WTC11 (cell line): ENCODE measurements at places on chromosomes 4 and X.
A peak's percentile ranks its signal among the peaks of the same experiment; 100 is the strongest.

DNA sequence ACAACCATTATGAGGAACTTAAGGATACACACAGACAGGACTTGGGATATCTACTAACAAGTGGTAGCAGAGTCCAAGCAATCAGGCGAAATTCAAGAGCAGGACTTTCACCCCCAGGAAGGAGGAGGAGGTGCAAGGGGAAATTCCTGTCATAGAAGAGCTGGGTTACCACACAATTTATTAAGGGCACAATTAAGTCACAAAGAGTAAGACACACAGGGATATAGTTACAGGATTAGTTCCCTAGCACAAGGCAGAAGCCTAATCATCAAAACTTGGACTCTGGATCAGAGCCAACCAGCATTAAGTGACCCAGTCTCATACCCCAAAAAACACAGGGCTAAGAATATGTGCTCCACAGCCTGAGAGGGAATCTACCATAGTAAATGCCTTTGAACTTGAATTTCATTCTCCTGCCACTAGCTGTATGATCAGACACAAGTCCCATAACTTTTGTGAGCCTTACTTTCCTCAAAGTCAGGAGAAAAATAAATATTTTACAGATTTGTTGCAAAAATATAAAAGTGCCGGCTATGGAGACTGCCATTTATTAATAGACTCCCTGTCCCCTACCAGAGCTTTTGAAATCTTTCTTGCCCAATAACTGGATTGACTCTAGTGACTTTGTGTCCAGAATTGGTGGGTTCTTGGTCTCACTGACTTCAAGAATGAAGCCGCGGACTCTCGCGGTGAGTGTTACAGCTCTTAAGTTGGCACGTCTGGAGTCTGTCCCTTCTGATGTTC lies 87.0 kb downstream of the SYNPO2 start:
- no peak for DNase-seq

DNA sequence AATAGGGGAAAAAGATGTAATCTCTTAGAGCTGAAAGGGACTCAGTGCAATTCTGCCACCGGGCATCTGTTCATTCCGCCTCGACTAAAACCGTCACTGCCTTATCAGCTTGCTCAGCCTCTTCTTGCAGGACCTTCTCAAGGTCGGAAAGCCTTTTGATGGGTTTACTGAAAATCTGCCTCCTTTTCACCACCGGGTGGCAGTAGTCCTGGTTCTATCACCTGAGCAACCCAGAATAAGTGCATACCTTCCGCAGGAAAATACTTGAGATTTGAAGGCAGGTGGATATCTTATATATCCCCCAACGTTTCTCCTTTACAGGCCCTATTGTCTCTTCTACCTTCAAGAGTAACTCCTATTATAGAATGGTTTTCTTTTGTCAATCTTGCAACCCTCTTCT lies 103.4 kb upstream of the PAK3 start:
- DNase-seq: peak; percentile 28

- no peak for DNase-seq
Measured at GRCh38 chr4:181952478-181952877, 290.7 kb upstream of the TENM3 start.

- DNase-seq: no peak
Measured at GRCh38 chrX:118062048-118062789, 54.4 kb downstream of the KLHL13 start.

DNA sequence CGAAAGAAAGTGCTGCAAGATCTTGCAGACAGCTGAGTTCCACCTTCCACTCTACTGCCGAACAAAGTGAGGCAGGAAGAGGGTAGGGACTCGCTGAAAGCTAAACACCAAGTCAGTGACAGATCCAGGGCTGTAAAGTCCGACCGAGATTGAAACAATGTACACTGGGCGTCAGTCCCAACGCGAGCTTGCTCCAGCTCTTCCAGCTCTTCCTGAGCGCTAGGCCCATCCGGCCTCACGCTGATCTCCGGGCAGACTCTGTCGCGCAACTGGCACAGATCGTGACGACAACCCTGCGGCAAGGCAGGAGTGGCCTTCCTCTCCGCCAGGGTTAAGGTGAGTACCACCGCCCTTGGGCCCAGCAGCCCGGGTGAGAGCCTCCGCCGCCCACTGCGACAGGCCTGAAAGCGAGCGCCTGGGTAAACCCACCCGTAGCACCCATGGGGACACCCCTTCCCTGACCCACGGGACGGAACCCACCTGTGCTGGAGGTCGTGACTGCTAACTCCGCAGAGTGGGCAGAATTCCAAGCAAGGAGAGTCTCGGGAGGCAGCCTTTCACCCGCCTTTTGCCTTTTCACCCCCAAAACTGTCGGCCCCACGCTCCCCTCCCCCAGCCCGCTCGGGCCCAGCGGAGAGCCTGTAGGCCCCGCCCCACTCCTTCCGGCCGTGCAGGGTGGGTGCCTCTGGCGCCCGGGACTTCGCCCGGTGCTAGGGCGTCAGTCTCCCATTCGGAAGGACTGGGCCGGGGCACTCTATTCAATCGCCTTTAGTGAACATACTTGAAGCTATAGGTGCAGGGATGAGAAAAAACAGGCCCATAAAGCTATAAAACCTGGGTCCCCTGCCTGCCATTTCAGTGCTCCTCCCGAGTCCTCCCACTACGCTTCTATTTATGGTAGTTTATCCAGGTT lies at the start of gene TMLHE:
TSS of gene TMLHE (minus strand) at position 641 of the 913 bp plus-strand sequence. CDS start 67,676 bp downstream, outside the sequence.
- peak; percentile 45 for DNase-seq

- no peak for DNase-seq
Measured at GRCh38 chr4:24067367-24068193, 177.7 kb upstream of the PPARGC1A start.

DNA sequence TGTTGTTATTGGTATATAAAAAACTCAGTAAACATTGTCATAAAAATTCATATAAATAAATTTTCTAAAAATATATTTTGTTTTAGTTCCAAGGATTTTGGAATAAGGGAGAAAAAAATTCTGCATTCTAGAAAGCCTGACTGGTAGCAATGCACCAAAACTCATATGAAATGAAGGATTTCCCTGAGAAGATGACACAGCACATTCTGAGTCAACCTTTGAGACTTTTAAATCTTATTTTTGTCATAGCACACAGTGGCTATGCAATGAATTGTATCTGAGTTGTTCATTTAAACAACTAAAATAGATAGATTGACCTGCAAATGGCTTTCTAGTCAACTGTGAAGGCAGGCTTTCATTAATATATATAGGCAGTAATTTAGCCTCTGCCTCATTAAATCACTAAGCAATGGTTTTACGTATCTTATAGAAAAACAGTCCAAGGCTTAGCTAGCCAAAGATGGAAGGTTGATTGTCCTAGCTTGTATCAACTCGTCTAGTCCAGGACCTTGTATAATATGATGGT lies 239.1 kb upstream of the NEIL3 start:
- DNase-seq: no peak
